Right ventricle myocardium inferior (tissue), 1 donor: ENCODE measurements at places on chromosomes 2 and 18.
A peak's percentile ranks its signal among the peaks of the same experiment; 100 is the strongest.

- DNase-seq = peak; percentile 80
Observed at GRCh38 chr18:7273301-7273921, 42.5 kb downstream of the LRRC30 start.

DNA sequence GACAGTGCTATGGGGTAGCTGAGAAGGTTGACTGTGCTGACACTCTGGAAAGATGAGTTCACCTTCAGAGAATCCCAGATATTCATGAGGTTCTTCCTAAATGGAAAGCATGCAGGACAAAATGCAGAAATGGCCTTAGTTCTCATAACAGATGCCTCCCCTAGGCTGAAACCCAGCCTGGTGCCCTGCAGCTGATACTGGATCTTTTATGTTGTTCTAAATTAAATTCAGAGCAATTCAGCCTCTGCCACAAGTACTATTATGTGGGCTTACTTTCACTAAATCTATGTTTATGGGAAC lies 172.0 kb upstream of the SERPINE2 start:
- no peak for DNase-seq

DNA sequence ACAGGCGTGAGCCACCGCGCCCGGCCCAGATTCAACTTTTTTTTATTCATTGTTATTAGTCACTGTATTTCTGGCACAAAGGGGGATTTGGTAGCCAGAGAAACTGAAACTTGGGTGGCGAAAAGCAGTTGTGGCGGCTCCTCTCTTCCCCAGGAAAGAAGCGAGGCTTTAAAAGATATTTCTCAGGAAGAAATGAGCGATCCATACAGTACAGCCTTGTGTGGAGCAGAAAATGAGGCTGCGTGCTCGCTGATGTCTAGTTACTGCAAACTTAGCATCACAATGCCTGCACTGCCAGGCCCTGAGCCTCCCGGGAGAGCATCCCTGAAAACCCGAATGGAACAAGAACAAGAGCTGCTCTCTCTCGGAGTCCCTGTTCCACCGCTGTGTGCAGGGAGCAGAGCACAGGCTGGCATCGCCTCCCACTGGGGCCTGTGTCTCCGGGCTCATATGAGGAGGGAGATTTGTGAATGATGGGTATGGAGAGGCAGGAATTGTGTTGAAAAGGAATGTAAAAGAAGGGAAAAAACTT lies 234.0 kb downstream of the ZNF516 start:
- no peak for DNase-seq

GRCh38 chr2:79235135-79235534 lies 75.6 kb upstream of the REG3A start:
- DNase-seq = no peak

GRCh38 chr18:78586586-78586985 lies 393.0 kb upstream of the SALL3 start:
- no peak for DNase-seq

- DNase-seq = no peak
Observed at GRCh38 chr18:59929621-59930295, 30.0 kb downstream of the PMAIP1 start.

DNA sequence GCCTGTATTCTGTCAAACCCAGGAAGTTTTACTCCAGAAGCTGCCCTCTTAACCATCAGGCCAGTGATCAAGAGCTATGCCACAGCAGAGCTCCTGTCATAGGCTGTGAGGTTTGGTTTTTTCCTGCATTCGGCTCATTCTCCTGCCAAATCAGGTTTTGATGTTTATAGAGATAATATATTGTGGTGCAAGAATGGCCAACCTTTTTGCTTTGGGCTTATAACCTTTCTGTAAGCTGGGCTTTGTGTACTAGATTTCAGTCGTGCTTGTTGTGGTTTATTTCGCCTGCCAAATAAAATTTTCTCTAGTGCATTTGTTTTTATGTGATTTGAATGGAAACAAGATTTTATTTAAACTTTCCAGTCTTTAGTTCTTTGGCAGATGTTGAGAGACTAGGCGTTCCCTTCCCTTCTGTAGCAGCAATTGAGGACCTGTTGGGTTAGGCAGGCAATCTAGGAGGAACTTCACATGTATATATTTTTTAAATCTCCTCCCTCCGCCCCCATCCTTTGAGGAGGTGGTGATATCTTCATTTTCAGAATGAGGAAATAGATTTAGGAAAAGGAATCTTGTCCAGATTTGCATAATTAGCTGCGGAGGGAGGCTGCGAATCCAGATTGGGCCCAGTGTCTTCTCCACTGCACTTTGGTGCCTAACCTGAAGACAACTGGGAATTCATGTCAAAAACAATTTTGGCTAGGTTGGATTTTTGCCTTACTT lies 2.6 kb downstream of the KDM3A start:
- DNase-seq = no peak

DNA sequence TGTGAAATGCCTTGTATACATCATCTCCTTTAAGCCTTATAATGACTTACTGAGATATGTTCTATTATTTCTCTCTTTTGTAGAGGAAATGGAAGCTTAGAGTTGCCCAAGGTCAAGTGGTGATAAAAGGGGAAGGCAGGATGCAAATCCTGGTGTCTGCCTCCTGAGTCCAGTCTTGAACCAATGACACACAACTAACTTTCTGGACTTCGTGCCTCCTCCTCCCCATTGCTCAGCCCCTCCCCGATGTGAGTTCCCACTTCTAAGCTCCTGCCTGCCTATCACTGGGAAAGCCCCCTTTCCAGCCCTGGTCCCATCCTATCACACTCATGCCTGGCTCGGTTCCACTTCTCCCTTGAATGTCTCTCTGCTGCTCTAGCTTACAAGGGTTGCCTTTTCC lies 6.9 kb upstream of the CTIF start:
- no peak for DNase-seq
